ENCODE measurements at places on chromosomes 11 and 22.

DNA sequence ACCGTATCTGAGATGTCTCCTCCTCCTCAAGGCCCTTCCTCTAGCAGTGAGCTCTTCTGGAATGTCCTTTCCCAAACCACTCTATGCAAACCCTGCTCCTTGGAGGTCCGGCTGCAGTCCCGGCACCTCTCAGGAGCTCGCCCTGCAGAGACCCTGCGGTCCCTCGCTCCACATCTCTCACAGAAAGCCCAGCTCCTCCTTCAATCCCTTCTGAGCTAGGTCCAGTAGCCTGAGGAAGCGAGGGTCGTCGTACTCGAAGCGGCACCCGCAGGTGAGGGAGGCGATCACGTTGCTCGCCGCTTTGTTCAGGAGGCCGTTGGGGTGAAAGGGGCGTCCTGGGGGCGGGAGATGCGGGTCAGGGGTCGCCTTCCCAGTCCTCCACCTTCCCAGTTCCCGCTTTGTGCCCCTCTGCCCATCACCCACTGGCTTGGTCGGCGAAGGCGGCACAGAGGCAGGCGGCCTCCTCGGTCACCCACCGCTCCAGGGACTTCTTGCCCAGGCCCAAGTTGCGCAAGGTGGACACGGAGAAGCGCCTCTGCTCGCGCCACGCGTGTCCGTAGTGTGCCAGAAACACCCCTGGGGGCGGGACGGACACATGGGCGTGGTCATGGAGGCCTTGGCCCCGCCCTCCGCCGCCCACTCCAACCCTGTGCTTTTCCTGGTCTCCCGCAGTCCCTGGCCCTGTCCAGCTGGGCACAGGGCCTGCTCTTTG is 21.5 kb upstream of the CYP2D6 start:
- no peak for DNase-seq

GRCh38 chr22:43004362-43005035 is 10.4 kb downstream of the PACSIN2 start:
- DNase-seq: no peak

- DNase-seq: no peak
These were observed 320.9 kb upstream of the CCDC179 start for GRCh38 chr11:23181022-23181807.

DNA sequence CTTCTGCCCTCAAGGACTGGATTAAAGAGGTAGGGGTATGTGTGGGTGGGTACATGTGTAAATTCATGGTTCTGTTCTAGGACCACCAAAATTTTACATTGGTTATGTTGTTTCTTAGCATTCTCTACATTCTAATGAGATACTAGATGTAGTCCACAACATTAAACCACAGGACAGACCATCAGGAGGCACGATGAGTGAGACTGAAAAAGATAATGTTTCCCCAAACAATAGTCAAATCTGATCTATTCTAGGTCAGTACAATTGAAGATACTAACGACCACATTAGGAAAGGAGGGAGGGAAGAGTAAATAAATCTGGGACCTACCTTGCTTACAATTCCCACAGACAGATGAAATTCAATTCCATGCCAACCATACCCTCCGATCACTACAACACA is 42.2 kb downstream of the MRTFA start:
- no peak for DNase-seq

- DNase-seq: no peak
These were observed 234.8 kb downstream of the CASP12 start for GRCh38 chr11:104663190-104664140.

DNA sequence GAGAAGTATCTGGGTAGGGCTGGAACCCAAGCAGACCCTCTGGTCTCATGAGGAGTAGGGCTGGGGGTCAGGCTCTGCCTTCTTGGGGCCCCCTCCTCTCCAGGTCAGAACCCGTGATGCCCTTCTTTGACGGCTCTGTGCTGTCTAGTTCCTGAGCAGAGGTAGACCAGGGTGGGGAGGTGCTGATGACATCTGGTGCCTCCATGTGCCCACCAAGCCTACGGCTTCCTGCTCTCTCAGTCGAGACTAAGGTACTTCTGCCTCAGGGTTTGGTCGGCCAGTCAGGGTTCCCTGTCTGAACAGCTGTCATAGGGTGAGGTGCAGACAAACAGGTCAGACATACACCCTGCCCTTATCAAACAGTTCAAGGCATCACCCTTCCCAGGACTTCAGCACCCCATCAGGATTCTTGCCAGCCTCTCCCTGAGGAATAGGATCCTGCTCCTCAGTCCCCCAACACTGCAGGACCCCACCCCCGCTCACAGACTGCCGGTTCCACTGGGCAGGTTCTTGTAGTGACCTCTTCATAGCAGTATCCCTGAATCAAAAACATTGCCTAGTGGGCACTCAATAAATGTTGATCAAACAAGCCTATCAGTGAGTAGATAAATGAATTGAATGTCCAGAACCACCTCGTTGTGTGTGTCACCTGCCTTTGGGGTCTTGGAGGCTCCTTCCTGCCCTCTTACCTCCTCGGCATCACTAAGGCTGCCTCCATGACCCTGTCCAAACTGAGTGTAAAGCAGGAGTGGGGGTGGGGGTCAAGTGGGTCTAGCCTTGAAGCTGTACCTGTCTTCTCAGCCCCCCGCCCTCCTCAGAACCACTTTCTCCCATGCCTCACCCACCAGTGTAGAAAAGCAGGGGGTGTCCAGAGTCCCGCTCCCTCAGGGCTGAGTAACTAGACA is 158.2 kb downstream of the BUD13 start:
- no peak for DNase-seq

DNA sequence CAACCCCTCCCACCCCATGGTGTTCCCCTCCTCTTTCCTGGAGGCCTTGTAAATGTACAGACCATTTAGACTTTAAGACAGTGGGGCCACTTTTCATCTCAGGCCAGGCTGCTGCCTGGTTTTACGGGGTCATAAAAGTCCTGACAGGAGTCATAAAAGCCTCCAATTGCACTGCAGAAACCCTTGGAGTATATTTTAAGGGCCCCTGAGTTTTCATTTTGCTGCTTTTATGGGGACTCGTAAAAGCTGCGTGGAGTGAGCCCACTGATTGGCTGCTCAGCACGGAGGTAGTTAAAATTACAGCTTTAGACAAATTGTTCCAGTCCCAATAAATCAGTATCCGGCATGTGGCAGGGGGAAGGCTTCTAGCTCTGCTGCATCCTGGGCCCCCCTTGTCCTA is 627.6 kb downstream of the NTM start:
- DNase-seq: no peak

DNA sequence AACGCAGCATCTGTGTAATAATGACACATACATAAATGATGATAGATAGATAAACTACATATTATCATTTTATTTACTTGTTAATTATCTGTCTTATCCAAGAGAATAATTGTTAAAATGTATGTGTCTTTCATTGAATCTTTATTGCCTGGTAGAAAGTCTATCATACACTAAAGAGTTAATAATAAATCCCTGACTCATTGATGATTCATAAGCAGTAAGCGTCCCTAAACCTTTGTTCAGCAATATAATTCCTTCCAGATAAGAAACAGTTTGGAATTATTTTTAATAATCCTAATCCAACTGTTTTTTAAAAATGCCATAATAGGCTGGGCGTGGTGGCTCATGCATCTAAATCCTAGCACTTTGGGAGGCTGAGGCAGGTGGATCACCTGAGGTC is 655.6 kb upstream of the CNTN5 start:
- DNase-seq: no peak
